ENCODE measurements at places on chromosomes 3 and 15. TPM values are rescaled to one million over a fixed set of nuclear protein-coding genes. Genes with fewer than 3 reads are reported as not detected.

DNA sequence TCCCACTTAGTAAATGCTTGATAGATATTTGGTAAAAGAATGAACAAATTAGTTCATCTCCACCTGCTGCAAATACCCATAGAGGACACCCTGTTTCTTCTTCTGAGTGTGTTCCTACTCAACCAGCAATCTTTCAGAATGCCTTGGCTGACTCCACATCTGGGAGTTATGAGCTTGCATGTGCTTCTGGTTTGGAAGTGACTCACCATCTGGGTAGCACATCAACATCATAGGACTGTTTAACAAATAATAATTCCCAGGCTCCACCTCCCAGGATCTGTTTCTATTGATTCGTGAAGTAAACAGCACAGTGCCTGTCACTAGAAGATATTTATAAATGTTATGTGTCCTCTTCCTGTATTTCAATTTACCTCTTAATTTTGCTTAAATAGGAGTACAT, 580.1 kb downstream of the ROBO2 start:
- no peak overlapping the region for H3K27ac ChIP-seq
- H3K36me3 ChIP-seq: peaks cover 7% of the 10 kb centered on the region
- H3K4me3 ChIP-seq: no peak overlapping the region
- no peaks in the 10 kb centered on the region for H3K27me3 ChIP-seq
- no peak for DNase-seq

GRCh38 chr3:120440001-120440703, 10.6 kb downstream of the FSTL1 start:
- peaks cover 5% of the 10 kb centered on the region for H3K36me3 ChIP-seq
- peaks cover 19% of the 10 kb centered on the region for H3K4me1 ChIP-seq

DNA sequence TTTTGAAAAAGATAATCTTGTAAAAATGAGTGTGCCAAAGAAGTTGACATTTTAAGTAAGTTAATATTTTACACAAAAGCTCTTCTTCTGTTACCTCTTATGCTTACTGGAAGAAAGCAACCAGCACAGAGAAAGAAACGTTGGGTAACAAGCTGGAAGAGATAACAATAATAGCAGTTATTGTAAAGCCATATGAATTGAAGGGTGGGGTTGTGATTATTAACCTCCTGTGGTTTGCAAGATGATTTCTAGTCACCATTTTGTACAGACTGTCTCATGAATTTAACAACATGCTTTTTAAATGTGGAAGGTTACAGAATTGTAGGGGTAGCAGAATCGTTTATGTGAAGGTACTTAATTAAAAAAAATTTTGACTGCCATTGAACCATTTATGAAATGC, 9.2 kb downstream of the RAP2B start:
- no peak overlapping the region for H3K4me3 ChIP-seq
- no peaks in the 10 kb centered on the region for H3K4me1 ChIP-seq
- peaks cover 2% of the 10 kb centered on the region for H3K36me3 ChIP-seq
- no peak overlapping the region for H3K27ac ChIP-seq
- H3K27me3 ChIP-seq: no peaks in the 10 kb centered on the region

Gene UBAP1L
- total RNA-seq: 5.5 TPM
